ENCODE measurements at places on chromosomes 12 and 14. TPM values are rescaled to one million over a fixed set of nuclear protein-coding genes. Genes with fewer than 3 reads are reported as not detected.

DNA sequence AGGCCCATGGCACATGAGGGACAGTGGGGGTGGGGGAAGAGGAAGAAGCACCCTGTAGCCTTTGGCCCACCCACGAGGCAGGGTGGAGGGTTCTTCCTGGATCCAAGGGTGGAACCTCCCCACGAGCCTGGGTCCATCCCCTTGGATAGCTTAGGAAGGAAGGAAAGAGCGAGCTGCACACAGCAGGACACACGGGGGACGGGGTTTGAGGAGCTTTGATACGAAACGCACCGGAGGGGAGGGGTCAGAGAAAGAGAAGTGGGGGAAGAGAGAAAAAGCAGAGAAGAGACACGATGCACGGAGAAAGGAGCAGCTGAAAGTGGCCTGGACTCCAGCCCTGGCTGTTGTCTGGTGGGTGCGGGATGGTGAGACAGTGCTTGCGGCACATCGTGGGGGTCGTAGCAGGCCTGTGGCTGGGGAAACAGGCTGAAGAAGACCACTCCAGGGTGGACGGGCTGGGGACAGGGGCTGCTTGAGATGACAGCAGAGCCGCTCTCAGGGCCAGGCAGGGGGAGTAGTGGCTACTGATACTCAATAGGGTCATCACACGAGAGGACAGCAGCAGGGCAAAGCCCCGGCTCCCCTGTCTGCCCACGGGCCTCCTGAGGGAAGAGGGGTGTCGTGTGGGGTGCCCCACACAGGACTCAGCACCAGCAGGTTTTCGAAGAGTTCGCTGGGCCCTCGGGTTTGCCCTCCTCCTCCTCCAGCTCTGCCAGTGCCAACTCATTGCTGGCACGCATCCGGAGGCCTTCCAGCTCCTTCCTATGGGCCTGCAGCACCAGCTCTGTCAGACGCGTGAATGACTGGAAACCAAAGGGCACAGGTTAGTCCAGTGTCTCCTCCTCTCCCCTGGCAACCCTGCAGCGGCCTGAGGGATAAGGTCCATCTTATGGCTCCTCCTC, 5.4 kb upstream of the GPX2 start:
- no peaks in the 10 kb centered on the region for H3K36me3 ChIP-seq
- H3K27ac ChIP-seq, result no peak overlapping the region
- H3K4me3 ChIP-seq, result no peak overlapping the region

GRCh38 chr12:4766445-4766844, 46.2 kb downstream of the GALNT8 start:
- no peaks in the 10 kb centered on the region for H3K4me1 ChIP-seq
- H3K27ac ChIP-seq, result no peak overlapping the region
- DNase-seq, result no peak
- no peaks in the 10 kb centered on the region for H3K27me3 ChIP-seq

DNA sequence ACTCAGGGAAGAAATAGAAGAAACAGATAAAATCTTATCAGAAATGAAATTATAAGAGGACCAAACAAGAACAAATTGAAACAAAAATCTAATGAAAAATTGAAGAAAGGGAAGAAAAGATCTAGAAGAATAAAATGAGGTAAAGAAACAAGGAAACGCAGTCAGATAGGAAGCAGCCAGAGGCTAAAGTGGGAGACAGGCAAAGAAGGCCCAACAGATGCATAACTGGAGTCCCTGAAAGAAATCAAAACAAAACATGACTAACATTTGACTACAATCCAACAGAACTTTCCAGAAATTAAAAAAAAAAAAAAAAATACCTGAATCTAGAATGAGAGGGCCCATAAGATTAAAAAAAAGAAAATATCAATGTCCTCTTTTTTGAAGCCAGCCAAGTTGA, 65.6 kb downstream of the AMN start:
- H3K4me3 ChIP-seq, result no peak overlapping the region
- H3K36me3 ChIP-seq, result peaks cover 86% of the 10 kb centered on the region
- H3K27me3 ChIP-seq, result no peaks in the 10 kb centered on the region
- H3K4me1 ChIP-seq, result no peaks in the 10 kb centered on the region
- no peak overlapping the region for H3K27ac ChIP-seq
- no peak for DNase-seq

- no peak overlapping the region for H3K4me3 ChIP-seq
- no peak for DNase-seq
- no peaks in the 10 kb centered on the region for H3K27me3 ChIP-seq
- no peak overlapping the region for H3K27ac ChIP-seq
- no peaks in the 10 kb centered on the region for H3K4me1 ChIP-seq
Observed at GRCh38 chr14:84080944-84081343, 1449.0 kb upstream of the FLRT2 start.

GRCh38 chr12:13162904-13163303, 33.6 kb upstream of the EMP1 start:
- no peak for DNase-seq
- no peaks in the 10 kb centered on the region for H3K27me3 ChIP-seq
- no peaks in the 10 kb centered on the region for H3K36me3 ChIP-seq
- no peak overlapping the region for H3K4me3 ChIP-seq
- H3K27ac ChIP-seq, result no peak overlapping the region
- peaks cover 7% of the 10 kb centered on the region for H3K4me1 ChIP-seq

Gene MFAP5
- total RNA-seq, result 28.9 TPM

Gene OAS3
- 7.1 TPM for total RNA-seq

DNA sequence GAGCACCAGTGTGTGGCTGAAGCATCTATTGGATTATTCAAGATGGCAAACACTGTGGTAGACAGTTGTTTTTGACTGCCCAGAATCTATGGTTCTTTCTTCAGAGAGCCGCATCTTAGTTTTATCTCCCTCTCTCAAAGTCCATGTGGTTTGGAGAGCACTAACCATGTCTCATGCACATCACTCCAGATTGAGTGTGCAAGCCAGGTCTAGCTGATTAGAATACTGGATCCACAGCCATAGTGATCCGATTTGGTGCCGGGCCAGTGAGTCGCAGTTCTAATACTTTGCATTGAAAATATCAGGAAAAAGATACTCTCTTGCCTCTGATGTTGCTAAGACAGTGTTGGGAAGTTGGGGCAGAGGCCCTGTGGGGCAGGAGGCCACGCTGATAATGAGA, 4.6 kb upstream of the SBNO1 start:
- no peak overlapping the region for H3K27ac ChIP-seq
- no peaks in the 10 kb centered on the region for H3K4me1 ChIP-seq
- DNase-seq, result no peak
- H3K36me3 ChIP-seq, result no peaks in the 10 kb centered on the region

- H3K4me3 ChIP-seq, result no peak overlapping the region
- H3K4me1 ChIP-seq, result no peaks in the 10 kb centered on the region
- no peak for DNase-seq
- no peak overlapping the region for H3K27ac ChIP-seq
- no peaks in the 10 kb centered on the region for H3K27me3 ChIP-seq
- no peaks in the 10 kb centered on the region for H3K36me3 ChIP-seq
Observed at GRCh38 chr12:75705749-75706711, 194.6 kb upstream of the KRR1 start.

DNA sequence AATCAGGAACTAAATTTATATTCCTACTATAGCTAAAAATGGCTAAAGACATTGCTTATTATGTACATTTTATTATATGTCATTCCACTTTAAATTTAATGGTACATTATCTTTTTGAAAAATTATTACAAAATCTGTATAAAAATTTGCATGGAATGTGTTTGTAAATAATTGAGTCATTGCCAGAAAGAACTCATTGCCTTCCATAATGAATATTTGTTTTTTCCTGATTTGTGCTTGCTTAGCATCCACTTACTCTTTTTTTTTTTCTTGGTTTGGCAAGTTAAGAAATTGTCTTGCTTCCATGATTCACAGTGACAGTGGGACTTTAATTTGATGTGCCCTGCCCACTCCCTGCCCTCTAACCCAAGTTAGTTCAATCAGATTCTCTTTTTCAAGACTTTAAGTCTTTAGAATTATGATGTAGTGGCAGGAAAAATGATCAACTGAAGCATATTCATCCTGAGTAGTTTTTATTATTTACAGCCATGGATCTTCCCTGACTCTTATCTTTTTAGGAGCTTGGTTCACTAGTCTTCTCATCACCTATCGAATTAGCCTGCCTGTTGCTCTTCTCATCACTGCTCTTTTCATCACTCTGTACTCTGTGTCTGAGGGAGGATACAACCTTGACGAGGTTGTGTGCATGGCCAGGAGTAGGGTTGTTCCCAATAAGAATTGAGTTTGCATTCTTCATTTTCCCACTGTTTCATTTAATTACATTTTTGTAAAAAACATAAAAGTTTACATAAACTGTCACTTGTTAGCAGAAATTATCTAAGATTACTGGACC, 442.0 kb downstream of the BTG1 start:
- H3K4me3 ChIP-seq, result no peak overlapping the region
- no peaks in the 10 kb centered on the region for H3K4me1 ChIP-seq
- H3K27ac ChIP-seq, result no peak overlapping the region
- no peak for DNase-seq

- no peak overlapping the region for H3K4me3 ChIP-seq
- no peak for DNase-seq
- H3K4me1 ChIP-seq, result peaks cover 8% of the 10 kb centered on the region
Observed at GRCh38 chr12:51321882-51322281, 2.1 kb downstream of the BIN2 start.

DNA sequence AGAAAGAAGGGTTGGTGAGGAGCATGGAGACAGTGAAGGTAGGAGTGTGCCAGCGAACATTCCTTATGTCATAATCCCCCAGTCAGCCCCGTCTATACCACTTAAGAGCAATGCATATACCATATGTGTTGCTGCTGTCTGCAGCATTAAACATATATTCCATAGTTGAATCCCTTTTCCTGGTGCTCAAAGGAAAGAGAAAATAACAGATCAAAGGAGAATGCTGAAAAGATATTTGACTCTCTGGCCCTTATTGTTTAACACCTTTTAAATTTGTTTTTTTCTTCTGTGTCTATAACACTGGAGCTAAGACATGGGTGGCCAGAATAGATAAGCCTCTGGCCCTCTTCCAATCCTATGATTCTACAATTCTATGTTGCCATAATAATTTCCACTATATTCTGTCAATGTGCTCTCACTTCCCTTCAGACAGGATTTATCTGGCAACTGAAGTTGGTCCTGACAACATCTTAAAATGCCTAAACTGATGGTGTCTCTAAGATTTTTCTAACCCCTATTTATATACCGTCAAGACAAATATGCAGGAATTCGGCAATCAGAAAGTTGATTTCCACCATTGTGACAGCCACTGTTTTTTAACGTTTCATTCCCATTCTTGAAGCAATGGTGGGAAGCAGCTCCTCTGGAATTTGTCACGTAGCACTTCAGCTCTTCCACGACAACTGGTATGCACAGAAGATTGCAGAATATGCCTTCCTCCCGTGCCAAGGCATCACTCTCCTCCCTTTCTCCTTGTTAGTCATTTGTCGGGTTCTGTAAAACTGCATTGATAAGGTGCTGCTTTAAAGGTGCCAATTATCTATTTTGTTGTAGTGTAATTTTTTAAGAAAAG, 204.7 kb downstream of the BCAT1 start:
- no peak overlapping the region for H3K27ac ChIP-seq
- H3K36me3 ChIP-seq, result no peaks in the 10 kb centered on the region
- H3K4me3 ChIP-seq, result no peak overlapping the region
- DNase-seq, result no peak
- no peaks in the 10 kb centered on the region for H3K4me1 ChIP-seq

DNA sequence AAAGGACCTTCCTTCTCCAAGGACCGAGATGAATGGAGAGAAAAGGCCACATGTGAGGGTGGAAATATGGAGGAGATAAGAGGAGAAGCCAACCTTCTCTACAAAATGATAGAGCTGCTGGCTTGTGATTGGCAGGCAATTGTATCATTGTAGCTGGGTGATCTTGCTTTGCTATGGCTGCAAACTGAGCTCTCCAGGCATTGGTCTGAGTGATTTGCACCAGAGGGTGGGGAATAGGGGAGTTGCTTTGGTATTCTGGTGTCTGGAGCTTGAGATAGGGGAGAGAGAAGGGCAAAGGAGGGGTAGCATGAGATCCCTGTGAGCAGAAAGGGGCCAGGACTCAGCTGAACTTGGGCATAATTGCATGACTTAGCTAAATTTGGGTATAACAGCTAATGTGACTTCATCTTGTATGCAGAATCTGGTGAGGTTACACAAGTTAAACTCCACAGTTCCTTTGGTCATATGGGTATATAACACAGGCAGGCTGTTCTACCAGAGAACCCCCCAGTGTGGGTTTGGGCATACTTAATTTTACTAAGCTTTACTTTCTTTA, 72.0 kb downstream of the FOS start:
- H3K4me1 ChIP-seq, result no peaks in the 10 kb centered on the region
- H3K27me3 ChIP-seq, result no peaks in the 10 kb centered on the region
- H3K36me3 ChIP-seq, result no peaks in the 10 kb centered on the region
- H3K4me3 ChIP-seq, result no peak overlapping the region
- no peak for DNase-seq

DNA sequence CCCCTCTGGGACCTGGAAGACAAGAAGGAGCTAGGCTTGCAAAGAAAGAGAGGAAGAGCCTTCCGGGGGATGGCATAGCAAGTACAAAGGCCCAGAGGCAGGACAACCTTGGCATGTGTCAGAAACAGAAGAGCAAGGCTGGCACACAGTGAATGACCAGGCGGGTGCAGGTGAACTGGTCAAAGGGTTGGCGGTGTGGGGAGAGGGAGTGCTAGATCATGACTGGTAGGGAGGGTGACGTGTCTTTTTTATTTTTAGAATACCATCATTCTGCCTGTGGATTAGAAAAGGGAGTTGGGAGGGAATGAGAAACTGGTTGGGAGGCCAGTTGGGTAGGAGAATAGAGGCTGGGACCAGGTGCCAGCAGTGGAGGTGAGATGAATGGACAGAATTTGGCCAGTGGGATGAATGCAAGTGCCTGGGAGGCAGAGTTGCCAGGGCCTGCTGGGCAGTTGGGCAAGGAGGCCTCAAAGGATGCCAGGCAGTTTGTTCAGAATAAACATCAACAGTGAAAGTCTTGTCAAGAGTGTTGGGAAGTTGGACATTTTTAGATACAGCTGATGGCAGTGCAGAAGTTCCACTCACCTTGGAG, 168.3 kb downstream of the CACNA1C start:
- DNase-seq, result no peak
- H3K27ac ChIP-seq, result no peak overlapping the region
- H3K4me1 ChIP-seq, result no peaks in the 10 kb centered on the region
- no peaks in the 10 kb centered on the region for H3K36me3 ChIP-seq
- no peaks in the 10 kb centered on the region for H3K27me3 ChIP-seq

- no peaks in the 10 kb centered on the region for H3K36me3 ChIP-seq
- no peak for DNase-seq
- no peak overlapping the region for H3K27ac ChIP-seq
Observed at GRCh38 chr12:79978692-79979091, 43.8 kb upstream of the PPP1R12A start.

Gene ETFBKMT
- 4.1 TPM for total RNA-seq

DNA sequence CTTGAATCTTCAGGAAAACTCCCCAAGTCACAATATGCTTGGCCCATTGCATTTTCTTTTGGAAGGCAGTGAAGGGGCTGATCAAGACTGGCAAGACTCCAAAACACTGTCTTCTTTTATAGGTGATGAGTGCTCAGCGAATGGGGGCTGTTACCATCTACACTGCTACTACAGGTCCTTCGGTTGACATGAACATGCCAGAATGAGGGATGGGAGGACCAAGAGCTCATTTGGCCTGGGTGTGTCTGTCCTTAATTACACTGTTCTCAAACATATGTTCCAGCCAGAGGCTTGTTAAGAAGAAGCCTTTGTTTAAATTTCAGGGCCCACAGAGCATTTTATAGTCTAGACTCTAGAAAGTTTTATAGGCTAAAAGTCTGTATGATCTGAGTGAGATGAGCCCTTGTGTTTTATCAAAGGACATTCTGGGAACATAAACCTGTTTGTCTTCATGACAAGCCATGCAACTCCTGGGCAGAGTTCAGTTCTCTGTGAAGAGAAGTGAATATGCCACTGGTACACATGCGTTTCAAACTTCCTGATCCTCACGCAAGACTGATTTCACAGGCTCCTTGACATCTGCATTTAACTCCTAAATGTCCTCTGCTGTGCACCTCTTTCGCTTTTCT, 4.7 kb upstream of the FAM234B start:
- no peak overlapping the region for H3K27ac ChIP-seq
- no peaks in the 10 kb centered on the region for H3K27me3 ChIP-seq
- H3K4me3 ChIP-seq, result no peak overlapping the region
- H3K4me1 ChIP-seq, result peaks cover 14% of the 10 kb centered on the region
- no peaks in the 10 kb centered on the region for H3K36me3 ChIP-seq

Data from Peyer's patch (tissue), 4 donors.